Naive thymus-derived CD8-positive, alpha-beta T cell (primary cell): ENCODE measurements at places on chromosomes 1 and 21. TPM values are rescaled to one million over a fixed set of nuclear protein-coding genes. Genes with fewer than 3 reads are reported as not detected.

RYR2 gene
- not detected for total RNA-seq

SLC1A7 gene
- not detected for total RNA-seq

GRCh38 chr1:229485318-229485717, 22.8 kb downstream of the NUP133 start:
- no peak for DNase-seq

GRCh38 chr1:40901886-40902852, 40.0 kb upstream of the CITED4 start:
- DNase-seq, result no peak

GRCh38 chr1:186747661-186748060, 67.4 kb upstream of the PTGS2 start:
- no peak for DNase-seq
